Germinal center (tissue), 1 donor: ENCODE measurements at places on chromosomes 7 and 10.

DNA sequence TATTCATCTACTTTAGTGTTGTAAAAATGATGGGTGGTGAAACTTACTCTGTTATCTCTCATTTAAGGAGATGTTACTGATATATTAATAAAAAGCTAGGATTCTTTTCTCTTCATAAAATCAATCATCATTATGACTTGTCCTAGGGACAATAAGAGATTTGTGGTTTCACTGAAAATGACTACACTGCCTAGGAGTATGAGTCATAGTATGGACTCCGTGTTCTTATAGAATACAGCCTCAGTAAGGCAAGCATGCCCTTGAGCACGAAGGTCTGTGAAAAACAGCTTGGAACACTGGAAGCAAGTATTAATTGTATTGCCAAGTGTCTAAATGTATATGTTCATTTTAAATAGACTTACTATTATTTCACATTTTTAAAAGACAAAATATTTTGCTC lies 749.2 kb upstream of the PCDH15 start:
- DNase-seq: no peak

DNA sequence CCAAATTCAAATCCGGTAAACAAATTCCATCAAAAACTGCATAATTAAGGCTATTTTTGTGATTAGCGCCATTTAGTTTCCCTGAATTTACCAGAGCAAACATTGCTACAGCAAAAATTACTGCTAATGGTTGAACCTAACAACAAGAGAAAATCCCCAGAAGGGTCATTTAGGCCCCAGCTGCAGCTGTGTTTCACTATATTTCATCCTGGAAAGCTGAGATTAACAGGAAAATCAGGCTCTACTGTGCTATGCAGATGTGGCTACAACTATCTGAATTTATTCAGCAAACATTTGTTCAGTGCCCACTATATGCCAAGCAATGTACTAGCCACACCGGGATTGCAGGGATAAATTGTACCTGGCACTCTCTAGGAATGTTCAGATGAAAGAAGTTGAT lies 104.0 kb downstream of the PON1 start:
- no peak for DNase-seq

DNA sequence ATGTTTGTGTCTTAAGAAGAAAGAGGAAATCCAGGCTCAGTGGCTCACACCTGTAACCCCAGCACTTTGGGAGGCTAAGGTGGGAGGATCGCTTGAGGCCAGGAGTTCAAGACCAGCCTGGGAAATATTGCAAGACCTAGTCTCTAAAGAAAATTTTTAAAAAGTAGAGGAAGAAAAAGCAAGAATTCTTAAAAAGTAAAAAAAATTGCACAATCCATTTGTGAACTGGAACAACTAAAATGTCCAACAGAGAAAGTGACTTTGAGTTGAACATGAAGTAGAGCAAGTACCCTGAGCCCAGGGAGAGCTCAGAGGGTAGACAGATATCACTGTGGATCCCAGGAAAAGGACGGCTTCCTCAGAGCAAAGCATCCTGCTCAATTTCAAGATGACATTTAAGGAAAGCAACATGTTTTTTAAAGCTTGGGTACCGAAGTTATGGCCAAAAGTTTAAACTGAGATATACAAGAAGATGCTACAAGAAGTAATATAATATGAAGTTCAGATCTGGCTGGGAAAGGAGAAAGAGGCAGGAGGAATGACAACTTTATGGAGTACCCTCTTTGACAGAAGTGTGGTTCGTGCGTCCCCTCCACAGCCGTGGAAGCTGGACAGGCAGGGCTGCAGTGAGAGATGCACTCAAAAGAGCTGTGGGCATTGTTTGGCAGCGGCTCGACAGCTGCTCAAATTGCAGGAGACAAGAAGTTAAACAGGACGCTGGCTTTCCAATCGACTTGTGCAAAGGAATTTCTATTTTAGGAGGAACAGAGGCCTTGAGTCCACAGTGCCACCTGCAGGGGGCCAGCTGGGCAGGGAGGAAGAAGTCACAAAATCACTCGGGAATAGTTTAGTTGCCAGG lies 201.3 kb downstream of the JCAD start:
- no peak for DNase-seq

- DNase-seq: no peak
Observed at GRCh38 chr10:17423632-17424186, 30.7 kb downstream of the ST8SIA6 start.

- no peak for DNase-seq
Observed at GRCh38 chr10:29948881-29949355, 110.5 kb downstream of the JCAD start.

DNA sequence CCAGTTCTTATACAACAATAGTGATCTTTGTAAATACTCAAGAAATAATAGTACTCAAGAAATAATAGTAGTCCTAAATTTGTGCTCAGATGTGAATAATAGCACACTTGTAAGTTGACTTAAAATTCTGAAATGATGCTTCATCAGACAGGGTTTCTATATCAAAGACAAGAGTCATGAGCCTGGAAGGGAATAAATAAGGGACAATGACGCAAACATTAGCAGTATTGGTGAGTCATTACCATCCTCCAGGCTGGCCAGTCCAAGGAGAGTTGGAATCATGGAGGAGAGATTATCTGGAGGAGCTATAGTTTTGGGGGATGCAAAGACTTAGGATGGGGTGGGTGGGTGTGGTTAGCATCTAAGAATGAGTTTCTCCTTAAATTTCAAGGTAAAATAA lies 6.1 kb upstream of the SH3PXD2A start:
- no peak for DNase-seq

GRCh38 chr10:111996103-111996502 lies 187.5 kb downstream of the GPAM start:
- no peak for DNase-seq
